ENCODE measurements at places on chromosomes 2 and 18. TPM values are rescaled to one million over a fixed set of nuclear protein-coding genes. Genes with fewer than 3 reads are reported as not detected.

The HOXD1 gene
- total RNA-seq, result not detected

The SERPINB13 gene
- total RNA-seq, result not detected

GRCh38 chr2:57146951-57147350, 899.7 kb upstream of the VRK2 start:
- H3K4me3 ChIP-seq, result no peak overlapping the region
- H3K4me1 ChIP-seq, result no peaks in the 10 kb centered on the region
- no peak overlapping the region for H3K27ac ChIP-seq

DNA sequence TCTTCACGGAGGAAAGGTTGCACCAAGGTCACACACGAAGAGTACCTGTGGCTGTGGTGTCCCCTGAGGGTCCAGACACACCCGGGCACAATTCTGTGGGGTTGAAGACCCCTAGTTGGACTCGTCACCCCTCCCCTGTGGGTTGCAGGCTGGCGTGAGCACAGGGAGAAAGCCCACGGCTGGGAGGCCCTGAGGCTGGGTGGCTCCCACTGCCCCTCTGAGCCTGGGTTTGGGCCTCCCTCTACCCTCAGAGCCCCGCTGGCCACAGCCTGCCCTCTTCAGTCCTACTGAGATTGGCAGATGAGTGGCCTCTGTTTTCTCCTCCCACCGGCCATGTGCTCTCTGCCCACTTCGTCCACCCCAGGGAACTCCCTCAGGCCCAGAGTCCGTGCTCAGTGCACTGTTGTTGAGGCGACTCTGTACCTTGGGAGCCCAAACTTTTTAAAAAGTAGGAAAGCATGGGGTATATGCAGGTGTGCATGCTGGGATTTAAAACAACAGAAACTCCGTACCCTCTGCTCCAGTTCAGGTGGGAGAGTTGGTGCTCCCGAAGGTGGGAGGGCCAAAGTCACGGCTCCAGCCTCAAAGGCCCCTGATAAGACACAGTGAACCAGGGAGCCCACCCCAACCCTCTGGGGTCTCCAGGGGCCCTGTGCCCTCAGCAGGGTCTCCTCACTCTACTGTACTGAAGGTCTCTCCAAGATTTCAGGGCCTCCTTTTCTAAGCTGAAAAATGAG, 19.1 kb downstream of the RAMP1 start:
- H3K27ac ChIP-seq, result no peak overlapping the region
- peaks cover 5% of the 10 kb centered on the region for H3K4me1 ChIP-seq
- H3K4me3 ChIP-seq, result no peak overlapping the region

DNA sequence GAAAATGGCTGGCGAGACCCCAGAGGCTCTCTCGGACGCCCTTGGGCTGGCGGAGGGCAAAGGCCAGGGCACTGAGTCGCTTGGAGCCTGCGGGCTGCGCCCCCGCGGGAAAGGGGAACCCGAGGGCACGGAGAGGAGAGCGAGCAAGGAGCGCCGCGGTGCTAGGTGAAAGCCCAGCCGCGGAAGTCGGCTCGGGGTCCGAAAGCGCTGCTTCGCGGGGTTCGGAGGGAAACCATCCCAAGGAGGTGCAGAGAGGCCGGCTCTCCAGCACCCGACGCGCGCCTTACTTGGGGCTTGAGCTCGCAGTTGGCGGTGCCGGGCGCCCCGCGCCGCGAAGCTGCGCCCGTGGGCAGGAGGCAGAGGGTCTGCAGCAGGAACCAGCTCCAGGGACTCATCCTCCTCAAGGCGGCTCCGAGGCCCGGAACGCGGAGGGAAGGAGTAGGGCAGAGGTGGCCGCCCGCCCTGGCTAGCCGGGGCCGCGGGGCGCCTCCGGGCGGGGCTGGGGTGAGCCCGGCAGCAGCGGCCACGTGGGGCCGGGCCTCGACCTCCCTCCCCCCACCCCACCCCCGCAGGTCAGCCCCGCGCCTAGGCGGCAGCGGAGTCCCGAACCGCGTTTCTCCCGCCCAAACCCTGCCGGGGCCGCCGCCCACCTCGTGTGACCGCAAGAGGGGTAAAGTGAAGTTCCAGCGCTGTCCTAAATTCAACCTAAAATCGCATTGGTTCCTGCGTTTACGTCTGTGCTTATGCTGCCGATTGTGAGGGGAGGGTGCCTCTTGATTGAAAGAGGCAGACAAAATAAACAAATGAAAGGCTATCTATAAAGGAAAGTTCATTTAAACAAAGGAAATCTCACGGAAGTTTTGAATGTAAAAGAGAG, at the start of gene TRABD2A:
TRABD2A (minus strand) TSS at position 440 of the 877 bp plus-strand sequence; CDS start at position 395, 45 bp downstream.
- no peaks in the 10 kb centered on the region for H3K27me3 ChIP-seq
- H3K27ac ChIP-seq, result peak within 1 kb of the TSS; percentile 87
- peaks cover 14% of the 10 kb centered on the region for H3K36me3 ChIP-seq
- DNase-seq, result peak; percentile 58

DNA sequence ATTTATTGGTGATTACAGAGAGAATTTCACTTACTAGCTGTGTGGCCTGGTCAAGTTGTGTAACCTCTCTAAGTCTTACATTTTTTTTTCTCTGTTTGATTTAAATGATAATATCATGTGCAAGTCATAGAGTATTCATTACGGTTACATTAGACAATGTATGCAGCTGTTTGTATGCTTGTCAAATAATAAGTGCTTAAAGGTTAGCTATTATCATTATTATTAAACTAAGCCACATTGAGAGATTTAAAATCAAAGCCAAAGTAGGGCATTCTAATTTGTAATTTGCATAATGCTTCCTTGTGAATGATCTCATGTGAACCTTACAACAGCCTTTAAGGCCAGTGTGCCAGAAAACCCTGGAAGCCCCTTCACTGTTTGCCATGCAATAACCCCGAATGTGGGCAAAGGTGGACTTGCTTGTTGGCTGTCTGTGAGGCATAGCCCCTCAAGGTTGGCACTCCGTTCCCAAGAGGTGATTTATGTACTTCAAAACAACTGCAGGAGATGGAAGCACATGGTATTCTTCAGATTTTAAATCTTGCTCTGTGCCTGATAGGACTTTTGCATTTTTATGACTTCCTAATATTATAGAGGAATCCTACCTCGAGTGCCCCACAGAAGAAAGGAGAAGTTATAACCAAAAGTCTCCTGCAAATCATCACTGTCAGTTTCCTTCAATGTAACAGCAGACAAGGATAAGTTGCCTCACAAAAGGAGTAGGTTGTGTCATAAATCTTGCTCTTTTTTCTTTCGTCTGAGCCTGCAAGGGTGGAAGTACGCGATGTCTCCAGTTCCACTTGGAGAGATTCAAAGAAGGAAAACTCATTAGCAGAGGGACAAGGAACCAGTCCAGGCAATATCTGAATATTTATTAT, 272.0 kb downstream of the TGIF1 start:
- DNase-seq, result no peak
- no peaks in the 10 kb centered on the region for H3K4me1 ChIP-seq
- H3K36me3 ChIP-seq, result no peaks in the 10 kb centered on the region

DNA sequence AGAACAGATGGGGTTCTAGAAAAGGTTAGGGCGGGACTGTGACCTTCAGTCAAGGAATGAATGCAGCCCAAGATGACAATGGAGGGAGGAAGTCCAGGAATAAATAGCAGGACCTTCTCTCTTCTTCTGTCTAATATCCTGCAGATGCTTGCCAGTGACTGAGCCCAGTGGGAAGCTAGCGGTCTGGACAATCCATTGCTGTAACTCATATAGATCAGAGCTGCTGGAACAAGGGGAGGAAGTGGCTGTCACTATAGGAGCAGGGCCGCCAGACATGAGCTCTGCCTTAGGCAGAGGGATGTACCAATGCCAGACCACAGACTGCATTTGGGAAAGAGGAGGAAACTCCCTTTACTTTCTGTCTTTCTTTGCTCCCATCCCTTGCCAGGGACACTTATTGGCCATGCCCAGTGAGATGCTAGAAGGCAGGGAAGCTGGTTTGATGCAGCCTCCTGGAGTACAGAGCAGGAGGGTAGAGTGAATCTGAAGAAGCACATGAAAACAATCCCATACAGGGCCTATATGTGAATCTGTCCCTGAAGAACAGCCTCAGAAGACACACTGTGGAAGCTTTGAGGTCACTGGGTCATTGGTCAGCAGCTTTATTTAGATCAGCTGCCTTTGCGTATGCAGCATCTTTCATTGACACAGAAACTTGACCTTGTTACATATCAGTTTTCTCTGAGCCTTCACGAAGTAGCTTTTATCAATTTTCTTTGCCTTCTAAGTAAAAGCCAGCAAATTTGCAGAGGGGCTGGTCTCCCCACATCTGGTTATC, 65.4 kb downstream of the CCDC85A start:
- no peak for DNase-seq
- no peak overlapping the region for H3K4me3 ChIP-seq
- H3K4me1 ChIP-seq, result no peaks in the 10 kb centered on the region
- H3K36me3 ChIP-seq, result no peaks in the 10 kb centered on the region
- H3K27me3 ChIP-seq, result no peaks in the 10 kb centered on the region
- no peak overlapping the region for H3K27ac ChIP-seq

DNA sequence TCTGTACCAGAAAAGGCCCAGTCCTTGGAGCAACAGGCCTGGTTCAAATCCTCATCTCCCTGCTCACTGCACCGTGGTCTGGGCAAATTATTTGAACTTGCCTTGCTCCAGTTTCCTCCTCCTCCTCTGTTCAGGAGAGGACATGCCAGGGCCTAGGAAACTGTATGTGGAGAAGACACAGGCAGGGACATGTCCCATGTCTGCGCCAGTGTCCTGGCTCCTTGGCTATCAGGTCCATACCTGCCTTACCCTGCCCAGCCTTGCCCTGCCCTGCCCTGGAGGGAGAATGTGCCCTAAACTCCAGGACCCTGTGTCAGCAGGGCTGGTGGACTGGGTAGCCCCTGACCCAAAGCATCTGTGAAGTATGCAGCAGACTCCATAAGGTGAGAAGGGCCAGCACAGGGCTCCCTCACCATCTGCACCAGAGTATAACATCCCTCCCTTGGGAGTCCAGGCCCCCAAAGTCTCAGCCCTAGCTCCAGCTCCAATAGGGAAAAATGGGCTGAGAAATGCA, 165.3 kb downstream of the GALNT1 start:
- H3K27me3 ChIP-seq, result peaks cover 2% of the 10 kb centered on the region
- H3K4me1 ChIP-seq, result no peaks in the 10 kb centered on the region
- DNase-seq, result no peak
